ENCODE measurements at places on chromosomes 13 and 19.

DNA sequence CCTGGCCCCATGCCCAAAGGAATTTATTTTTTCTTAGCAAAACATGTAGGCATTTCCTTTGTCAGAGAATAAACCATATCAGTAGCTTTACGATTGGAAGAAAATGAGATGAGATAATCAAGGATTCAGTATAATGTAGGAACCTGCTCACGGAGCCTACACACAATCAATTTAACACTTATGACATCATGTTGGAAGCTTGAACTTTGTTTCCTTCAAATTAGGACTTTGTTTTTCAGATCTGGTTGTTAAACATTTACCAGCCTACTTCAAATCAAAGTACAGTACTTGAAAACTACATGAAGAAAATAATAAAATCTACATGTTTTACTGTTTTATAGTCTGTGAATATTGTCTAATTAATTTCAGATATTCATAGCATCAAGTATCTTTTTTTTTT, 639.0 kb upstream of the ATXN8OS start:
- DNase-seq = no peak

GRCh38 chr13:71613066-71613745, 253.8 kb downstream of the DACH1 start:
- DNase-seq = no peak

DNA sequence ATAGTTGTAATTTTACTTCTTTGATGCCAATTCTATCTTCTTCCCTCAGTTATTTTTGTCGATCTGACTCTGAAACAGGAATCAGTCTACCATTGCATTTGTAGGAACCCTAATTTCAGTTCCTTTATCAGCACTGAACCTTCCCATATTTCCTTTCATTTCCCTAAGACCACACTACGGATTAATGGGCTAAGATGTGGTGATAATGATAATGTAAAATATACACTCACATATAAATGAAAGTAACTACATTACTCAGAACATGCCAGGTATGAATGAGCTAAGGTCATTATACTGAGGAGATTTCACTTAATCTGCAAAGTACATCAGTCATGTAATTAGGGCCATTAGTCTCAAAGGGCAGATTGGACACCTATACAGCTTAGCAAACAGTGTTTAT, 60.2 kb upstream of the RFC3 start:
- no peak for DNase-seq

DNA sequence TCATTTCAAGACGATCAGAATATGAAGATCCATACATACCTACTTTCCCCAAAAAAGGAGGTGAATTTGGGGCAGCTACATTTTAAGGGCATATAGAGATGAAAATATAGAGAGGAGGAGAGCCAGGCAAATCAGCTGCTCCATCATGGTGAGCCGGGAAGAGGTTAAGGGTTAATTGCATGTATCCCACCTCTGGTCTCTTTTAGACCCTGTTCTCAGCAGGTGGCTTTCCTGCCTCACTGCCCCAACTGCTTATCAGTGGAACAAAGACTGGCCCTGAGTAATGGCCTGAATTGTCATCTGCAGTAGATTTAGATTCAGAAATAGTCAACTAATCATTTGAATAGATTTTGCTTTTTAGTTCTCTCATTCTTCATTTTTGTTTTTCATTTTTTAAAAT, 206.6 kb downstream of the SPRY2 start:
- no peak for DNase-seq

GRCh38 chr19:54203151-54203611, 2.5 kb downstream of the RPS9 start:
- DNase-seq = no peak

DNA sequence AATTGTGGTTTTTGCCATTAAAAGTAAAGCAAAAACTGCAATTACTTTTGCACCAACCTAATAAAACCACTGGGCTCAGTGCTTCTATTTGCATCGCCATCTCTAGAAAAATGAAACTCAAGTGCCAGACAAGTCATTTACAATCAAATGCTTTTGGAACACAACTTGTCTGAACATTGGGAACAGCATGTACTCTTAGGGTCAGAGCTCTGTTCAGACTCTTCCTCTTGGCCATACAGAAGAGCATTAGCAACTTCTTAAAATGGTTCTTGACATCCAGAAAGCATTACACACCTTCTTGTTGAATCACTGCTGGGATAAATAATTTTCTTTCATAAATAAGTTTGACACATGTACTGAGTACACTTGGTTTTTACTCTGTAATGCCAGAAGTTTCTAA, 272.5 kb downstream of the DCLK1 start:
- DNase-seq = no peak

DNA sequence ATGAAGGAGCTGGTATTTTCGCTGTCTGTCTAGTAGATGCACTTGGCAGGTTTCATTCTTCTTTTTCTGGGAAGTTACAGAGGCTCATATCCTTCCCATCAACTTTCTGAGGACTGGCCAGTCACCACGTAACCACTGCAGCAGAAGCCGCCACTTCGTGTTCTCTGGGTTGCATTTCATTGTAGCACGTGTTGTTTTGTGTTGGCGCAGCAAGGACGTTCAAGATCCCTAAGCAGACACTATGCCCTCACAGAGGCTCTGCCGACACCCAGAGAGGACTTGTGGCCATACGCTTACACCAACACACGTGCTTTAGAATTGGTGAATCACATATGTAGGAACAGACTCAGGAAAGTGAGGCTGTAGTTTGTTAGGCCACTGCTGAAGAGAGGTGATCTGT, 42.2 kb upstream of the TEX29 start:
- no peak for DNase-seq

DNA sequence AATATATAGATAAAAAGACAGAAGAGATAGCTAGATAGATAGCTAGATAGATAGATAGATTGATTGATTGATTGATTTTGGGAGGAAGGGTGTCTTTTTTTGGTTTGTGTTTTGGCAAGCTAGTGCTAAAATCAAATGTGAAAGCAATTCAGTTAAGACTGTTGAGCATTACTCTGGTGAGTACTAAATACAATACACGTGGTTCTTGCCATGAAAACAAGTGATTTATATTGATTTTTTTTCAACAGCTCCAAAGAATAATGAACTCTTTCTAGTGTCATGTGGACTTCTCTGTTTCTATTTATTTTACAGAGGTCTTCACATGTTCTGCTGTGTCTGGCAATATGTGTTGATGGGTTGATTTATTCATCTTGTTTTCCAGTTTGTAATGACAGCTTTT, 172.0 kb downstream of the POU4F1 start:
- DNase-seq = no peak

DNA sequence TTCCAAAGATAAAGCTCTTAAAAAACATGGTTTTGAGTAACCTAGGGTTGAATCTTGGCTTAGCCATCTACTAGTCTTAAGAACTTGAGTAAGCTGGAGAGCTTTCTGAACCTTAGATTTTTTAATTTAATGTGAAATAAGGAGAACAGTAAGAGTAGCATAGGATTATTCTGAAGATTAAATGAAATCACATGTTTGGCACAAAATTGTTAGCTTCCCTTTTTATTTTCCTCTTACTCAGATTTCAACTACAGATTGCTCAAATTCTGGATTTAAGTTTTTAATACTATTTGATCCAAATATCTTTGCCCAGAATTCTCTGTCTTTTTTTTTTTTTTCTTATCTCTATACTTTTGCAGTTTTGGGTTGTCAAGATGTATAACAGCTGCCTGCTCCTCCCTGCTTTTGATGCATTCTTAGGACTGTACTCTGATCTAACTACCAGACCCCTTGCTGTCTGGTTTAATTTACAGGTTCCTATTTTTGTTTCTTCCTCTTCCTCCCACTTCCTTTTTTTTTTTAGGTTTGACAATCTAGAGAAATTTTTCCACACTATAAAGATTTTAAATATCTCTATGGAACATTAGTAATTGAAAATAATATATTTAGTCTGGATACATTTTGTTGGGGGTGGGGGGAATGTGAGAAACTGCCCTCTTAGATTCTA, 12.3 kb downstream of the POMP start:
- no peak for DNase-seq

- DNase-seq = no peak
These were observed 17.5 kb downstream of the FUZ start for GRCh38 chr19:49795615-49796014.

DNA sequence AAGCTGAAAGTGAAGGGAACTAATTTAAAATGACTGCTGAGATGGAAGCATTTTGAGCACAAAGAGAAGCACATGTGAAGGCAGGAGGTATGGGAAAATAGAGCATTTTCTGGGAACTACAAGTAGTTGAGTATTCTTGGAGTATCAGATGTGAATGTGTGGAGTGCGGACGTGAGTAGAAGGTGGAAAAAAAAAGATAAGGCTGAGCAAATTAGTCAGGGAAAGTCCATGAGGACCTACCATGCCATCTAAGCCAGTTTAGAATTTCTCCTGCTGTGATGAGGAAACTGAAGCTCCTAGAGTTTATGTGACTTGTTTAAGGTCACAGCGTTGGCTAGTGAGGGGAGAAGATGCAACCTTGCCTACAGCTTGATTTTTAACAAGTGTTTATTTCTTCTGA, 578.1 kb upstream of the MIR17HG start:
- no peak for DNase-seq

GRCh38 chr13:43134868-43135267, 111.5 kb downstream of the DNAJC15 start:
- no peak for DNase-seq

DNA sequence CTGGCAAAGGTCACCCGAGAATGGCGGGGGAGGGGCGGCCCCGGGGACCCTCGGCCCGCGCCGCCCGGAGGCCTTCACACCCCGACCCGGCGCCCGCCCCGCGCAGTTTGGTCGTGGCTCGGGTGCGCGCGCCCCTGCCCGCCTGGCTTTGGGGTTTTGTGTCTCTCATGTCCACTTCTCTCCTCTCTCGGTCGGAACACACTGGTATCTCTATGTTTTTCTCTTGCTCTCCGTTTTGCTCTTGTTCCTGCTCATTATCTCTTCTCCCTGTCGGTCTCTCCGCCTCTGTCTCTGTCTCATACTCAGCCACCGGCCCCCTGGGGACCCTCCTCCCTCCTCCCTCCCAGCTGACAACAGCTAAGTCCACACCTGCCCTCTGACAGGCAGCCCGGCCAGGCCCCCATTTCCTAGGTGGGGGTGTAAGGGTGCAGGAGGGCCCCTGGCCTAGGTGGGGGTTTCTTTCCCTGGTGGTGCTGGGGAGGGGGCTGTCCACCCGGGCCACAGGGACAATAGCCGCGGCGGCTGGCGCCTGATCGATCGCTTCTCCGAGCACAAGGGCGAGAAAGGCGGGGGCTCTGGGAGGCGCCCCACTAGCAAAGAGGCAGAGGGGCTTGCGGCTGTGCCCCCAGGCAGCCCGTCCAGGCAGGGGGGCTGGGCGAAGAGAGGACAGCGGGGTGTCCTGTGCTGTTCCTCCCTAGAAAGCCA, 2.3 kb downstream of the ONECUT3 start:
- no peak for DNase-seq

DNA sequence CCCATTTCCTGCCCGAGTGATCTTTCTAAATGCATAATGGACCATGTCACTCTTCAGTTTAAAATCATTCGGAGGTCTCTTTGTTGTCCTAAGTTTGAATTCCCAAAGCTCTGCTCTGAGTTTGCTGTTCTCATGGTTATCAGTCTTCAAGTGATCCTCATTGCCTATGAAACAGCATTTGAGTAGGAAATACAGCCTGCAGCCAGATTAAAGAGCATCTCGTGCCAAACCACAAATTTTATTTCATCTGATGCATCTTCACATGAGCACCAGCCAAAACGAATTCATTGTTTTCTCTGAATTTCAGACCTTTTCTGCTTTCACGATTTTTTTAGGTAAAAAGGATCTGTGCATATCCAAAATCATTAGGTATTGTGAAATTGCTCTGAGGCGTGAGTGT, 299.6 kb downstream of the TDRD3 start:
- DNase-seq = no peak

- DNase-seq = no peak
These were observed 731.8 kb upstream of the ARGLU1 start for GRCh38 chr13:107299717-107300116.

- DNase-seq = no peak
These were observed 55.5 kb downstream of the EDNRB start for GRCh38 chr13:77863144-77863543.

DNA sequence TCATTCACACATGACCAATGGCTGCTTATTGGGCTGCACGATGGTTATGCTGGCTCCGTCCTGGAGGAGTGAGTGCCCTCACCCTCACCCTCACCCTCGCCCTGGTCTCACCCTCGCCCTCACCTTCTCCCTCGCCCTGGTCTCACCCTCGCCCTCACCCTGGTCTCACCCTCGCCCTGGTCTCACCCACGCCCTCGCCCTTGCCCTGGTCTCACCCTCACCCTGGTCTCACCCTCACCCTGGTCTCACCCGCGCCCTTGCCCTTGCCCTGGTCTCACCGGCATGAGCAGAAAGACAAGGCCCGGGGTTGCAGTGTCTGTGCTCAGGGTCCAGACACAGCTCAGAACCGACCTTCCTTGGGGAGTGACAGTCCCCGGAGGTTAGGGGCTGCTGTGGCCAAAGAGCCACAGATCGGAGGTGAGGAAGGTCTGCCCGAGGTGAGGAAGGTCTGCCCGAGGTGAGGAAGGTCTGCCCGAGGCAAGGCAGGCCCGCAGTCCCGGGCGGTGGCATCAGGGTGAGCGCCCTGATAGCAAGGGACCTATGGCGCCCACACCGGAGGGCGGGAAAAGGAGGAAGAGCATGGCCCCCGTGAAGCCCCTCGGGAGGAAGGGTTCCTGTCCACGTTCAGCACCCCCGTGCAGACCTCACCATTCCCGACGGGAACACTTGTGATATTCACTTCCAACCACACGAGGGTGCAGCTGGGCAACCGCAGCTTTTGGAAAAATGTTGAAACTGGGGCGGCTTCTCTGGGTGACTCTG, 65.6 kb downstream of the MCF2L start:
- peak; percentile 10 for DNase-seq

- no peak for DNase-seq
These were observed 2.3 kb downstream of the SOX1 start for GRCh38 chr13:112069061-112069844.

GRCh38 chr19:40128991-40129390, 38.2 kb upstream of the ZNF780A start:
- DNase-seq = no peak

Measured in HFF-Myc (cell line).